ENCODE measurements at places on chromosomes 7 and 10. TPM values are rescaled to one million over a fixed set of nuclear protein-coding genes. Genes with fewer than 3 reads are reported as not detected.
A peak's percentile ranks its signal among the peaks of the same experiment; 100 is the strongest.

DNA sequence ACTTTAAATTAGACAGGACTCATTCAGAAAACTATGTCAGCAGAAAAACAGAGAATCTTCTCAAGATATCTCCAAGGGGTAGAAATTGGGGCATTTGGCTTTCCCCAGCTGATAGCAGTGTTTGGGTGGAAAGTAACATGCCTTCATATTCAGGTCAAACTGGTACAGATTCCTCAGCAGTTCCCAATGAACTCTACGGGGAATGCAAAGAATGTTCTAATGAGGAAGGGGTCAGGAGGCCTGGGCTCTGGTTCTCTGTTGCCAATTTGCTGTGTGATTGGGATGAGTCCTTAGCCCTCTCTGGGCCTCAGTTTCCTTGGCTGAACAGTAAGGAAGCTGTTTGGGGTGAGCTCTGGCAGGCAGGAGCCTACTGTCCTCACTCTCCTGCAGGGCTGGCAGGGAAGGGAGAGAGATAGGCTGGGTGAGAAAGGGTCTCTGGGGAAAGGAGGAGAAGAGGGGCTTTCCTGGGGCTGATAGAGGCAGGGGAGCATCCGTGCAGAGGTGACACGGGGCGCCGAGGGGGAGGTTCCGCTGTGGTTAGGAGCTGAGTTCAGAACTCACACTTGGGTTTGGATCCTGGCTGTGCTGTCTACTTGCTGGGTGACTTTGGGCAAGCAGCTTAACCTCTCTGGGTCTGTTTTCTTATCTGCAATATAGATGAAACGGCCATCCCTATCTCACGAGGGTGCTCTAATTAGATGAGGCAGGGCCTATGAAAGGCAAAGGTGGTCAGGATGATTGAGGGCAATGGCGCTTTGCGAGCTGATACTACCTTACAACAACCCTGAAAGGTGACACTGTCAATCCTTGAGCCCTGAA is 45.1 kb downstream of the SPOCK2 start:
- H3K4me1 ChIP-seq, result no peaks in the 10 kb centered on the region
- no peak for DNase-seq
- no peak overlapping the region for H3K27ac ChIP-seq
- H3K36me3 ChIP-seq, result no peaks in the 10 kb centered on the region

- no peaks in the 10 kb centered on the region for H3K36me3 ChIP-seq
- no peak overlapping the region for H3K4me3 ChIP-seq
- no peak for DNase-seq
- no peak overlapping the region for H3K27ac ChIP-seq
- no peaks in the 10 kb centered on the region for H3K4me1 ChIP-seq
- no peaks in the 10 kb centered on the region for H3K27me3 ChIP-seq
These were observed 858.7 kb downstream of the REEP3 start for GRCh38 chr10:64379898-64380297.

DNA sequence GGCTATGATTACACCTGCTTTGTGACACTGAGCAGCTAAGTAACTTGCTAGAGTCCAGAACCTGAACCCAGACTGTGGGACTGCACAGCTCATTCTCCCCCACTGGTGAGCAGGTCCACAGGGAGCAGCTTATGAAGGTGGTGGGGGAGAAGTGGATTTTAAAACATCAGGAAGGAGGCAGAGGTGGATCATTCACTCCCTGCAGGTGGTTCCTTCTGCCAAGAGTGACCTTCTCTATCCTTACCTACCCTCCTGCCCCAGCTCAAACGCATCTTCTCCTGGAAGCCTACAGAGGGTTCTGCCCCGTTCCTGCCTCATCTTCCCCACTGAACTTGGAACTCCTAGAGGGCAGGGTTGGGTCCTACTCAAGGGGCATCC is 539 bp upstream of the FAM241B start:
- peak overlapping the region; percentile 66 for H3K4me3 ChIP-seq
- peak overlapping the region; percentile 72 for H3K27ac ChIP-seq
- DNase-seq, result no peak
- H3K27me3 ChIP-seq, result no peaks in the 10 kb centered on the region

GRCh38 chr10:112122827-112123226 is 60.7 kb downstream of the GPAM start:
- H3K36me3 ChIP-seq, result no peaks in the 10 kb centered on the region
- no peak for DNase-seq
- no peaks in the 10 kb centered on the region for H3K27me3 ChIP-seq
- H3K4me1 ChIP-seq, result no peaks in the 10 kb centered on the region
- no peak overlapping the region for H3K4me3 ChIP-seq

DNA sequence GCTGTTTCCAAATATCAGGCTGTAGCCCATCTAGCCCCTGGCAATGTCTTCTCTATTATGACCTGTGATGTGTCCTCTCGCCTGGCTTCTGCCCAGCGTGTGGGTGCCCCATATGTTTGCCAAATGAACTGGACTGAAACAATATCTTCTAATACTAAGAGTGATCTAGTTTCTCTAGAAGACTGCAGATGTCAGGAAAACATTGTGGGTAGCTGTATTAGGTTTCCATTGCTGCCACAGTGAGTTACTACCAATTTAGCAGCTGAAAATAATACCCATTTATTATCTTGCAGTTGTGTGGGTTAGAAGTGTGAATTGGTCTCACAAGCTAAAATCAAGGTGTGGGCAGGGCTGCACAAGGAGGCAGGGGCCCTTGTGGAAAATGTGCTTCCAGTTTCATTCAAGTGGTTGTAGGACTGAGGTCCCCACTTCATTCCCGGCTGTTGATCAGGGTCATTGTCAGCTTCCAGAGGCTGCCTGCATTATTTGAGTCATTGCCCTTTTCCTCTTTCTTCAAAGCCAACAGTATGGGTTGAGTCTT is 202.8 kb upstream of the BMPER start:
- no peaks in the 10 kb centered on the region for H3K36me3 ChIP-seq
- peaks cover 2% of the 10 kb centered on the region for H3K4me1 ChIP-seq
- H3K27me3 ChIP-seq, result no peaks in the 10 kb centered on the region
- H3K4me3 ChIP-seq, result no peak overlapping the region

GRCh38 chr7:117176206-117176605 is 146.7 kb downstream of the WNT2 start:
- no peaks in the 10 kb centered on the region for H3K27me3 ChIP-seq
- DNase-seq, result no peak
- no peak overlapping the region for H3K27ac ChIP-seq
- no peak overlapping the region for H3K4me3 ChIP-seq
- H3K4me1 ChIP-seq, result no peaks in the 10 kb centered on the region
- peaks cover 12% of the 10 kb centered on the region for H3K36me3 ChIP-seq

- no peak overlapping the region for H3K27ac ChIP-seq
- H3K27me3 ChIP-seq, result no peaks in the 10 kb centered on the region
- no peak for DNase-seq
- H3K4me1 ChIP-seq, result peaks cover 5% of the 10 kb centered on the region
These were observed 276.1 kb downstream of the ELFN1 start for GRCh38 chr7:1946025-1946772.

DNA sequence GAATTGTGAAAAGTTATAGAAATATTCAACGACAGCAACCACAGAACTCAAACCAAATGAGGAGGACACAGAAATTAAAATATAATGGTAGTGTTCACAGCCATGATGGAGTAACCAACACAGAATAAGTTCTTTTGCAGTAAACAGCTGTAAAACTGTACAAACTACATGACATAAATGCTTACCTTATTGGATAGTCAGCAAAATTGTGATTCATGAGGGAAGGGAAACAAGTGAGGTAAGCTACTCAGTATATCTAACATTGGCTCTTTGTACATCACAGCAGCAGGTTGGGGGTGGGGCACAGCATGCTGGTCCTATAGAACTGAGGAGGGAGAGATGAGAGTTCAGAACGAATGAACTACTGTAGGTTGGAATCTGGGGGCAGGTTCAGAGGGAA is 86.4 kb downstream of the CDC14C start:
- no peak overlapping the region for H3K27ac ChIP-seq
- H3K4me3 ChIP-seq, result no peak overlapping the region
- H3K27me3 ChIP-seq, result no peaks in the 10 kb centered on the region
- H3K4me1 ChIP-seq, result no peaks in the 10 kb centered on the region

The FAM180A gene
- total RNA-seq, result 0.83 TPM

The ASB10 gene
- not detected for total RNA-seq

The PODXL gene
- total RNA-seq, result 40.3 TPM

The ZCCHC24 gene
- 100 TPM for total RNA-seq

The HOXA9 gene
- not detected for total RNA-seq

The HOXA1 gene
- total RNA-seq, result 0.71 TPM

Measured in esophagus muscularis mucosa (tissue), 4 donors.